ENCODE measurements at places on chromosomes 12 and 14. TPM values are rescaled to one million over a fixed set of nuclear protein-coding genes. Genes with fewer than 3 reads are reported as not detected.
A peak's percentile ranks its signal among the peaks of the same experiment; 100 is the strongest.

P2RX7 gene
- total RNA-seq = 1.6 TPM

CNTN1 gene
- total RNA-seq = 33.0 TPM

FICD gene
- total RNA-seq = 2.5 TPM

CD69 gene
- total RNA-seq = 0.93 TPM

BIN2 gene
- 1.8 TPM for total RNA-seq

GSC gene
- total RNA-seq = 2.9 TPM

PLEKHD1 gene
- total RNA-seq = 0.53 TPM

- DNase-seq = no peak
- H3K27ac ChIP-seq = no peak overlapping the region
- H3K36me3 ChIP-seq = no peaks in the 10 kb centered on the region
- H3K27me3 ChIP-seq = no peaks in the 10 kb centered on the region
Measured at GRCh38 chr12:101931498-101932326, 54.3 kb downstream of the DRAM1 start.

GRCh38 chr12:120642826-120643225 lies 2.4 kb downstream of the CABP1 start:
- H3K27ac ChIP-seq = no peak overlapping the region
- H3K4me1 ChIP-seq = peaks cover 11% of the 10 kb centered on the region
- no peak for DNase-seq
- H3K36me3 ChIP-seq = no peaks in the 10 kb centered on the region
- no peak overlapping the region for H3K4me3 ChIP-seq
- H3K27me3 ChIP-seq = peaks cover 68% of the 10 kb centered on the region

DNA sequence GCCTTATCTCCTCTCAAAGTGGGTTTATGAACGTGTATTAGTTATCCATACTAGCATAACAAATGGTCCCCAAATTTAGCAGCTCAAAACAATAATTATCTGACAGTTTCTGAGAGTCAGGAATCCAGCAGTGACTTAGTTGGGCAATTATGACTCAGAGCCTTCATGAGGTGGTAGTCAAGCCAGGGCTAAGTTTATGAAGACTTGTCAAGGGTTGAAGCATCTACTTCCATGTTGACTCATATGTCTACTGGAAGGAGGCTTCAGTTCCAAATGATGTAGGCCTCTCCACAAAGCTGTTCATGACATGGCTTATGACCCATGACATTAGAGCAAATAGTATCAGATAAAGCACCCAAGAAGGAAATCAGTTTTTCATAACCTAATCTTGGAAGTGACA lies 73.2 kb downstream of the IPO8 start:
- no peaks in the 10 kb centered on the region for H3K4me1 ChIP-seq
- H3K27ac ChIP-seq = no peak overlapping the region
- H3K36me3 ChIP-seq = no peaks in the 10 kb centered on the region

DNA sequence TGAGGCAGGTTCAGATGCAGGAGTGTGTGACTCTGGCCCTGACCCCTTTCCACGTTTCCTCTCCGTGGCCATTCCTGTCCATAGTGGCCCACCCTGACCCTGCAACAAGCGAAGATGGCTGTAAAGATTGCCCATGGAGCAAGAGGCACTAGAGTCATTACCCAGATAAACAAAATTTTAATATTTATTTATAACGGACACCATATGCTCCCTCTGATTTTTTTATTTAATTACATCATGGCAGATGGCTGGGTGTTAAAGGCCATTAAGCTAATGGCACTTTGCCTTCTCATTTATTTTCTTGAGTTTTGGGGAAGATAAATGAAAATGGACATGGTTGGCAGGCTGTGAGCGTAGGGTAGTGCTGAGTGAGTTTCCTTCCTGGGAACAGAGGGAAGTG lies 58.7 kb downstream of the WSCD2 start:
- DNase-seq = no peak
- H3K27me3 ChIP-seq = no peaks in the 10 kb centered on the region
- no peaks in the 10 kb centered on the region for H3K4me1 ChIP-seq
- H3K27ac ChIP-seq = no peak overlapping the region
- H3K4me3 ChIP-seq = no peak overlapping the region

DNA sequence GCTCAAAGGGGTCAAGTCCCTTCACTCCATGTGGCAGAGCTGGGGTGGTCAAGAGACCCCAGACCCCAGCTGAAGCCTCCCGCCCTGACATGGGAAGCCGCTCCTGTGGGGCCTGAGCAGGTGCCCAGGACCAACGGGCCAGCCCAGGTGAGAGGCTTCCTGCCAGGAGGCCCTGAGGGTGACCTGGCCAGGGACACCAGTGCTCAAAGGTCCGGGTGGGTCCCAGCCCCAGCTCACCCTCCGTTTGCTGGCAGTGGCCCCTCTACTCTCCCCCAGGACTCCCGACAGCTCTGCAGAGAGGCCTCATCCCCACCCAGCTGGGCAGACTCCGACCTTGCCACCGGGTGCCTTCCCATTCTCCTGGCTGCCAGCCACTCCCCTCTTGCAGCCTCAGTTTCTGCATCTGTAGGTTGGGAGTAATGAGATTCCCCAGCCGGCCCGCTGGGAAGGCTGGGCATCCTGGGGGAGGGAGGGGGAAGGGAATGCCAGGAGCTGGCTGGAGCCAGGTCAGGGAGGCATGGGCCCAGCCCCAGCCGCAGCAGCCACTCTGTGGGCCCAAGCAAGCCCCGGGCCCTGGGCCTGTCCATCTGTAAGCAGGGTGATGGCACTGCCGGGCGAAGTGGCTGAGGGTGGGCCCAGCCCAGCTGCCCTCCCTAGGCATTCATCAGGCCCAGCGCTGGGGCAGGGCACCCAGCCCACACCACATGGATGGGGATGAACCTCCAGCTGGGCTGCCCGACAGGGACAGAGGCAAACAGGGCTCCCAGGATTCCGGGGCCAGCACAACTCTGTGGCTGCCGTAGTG lies 10.3 kb upstream of the INF2 start:
- H3K36me3 ChIP-seq = no peaks in the 10 kb centered on the region
- H3K4me1 ChIP-seq = peaks cover 70% of the 10 kb centered on the region
- no peak overlapping the region for H3K27ac ChIP-seq
- no peak overlapping the region for H3K4me3 ChIP-seq
- peaks cover 10% of the 10 kb centered on the region for H3K27me3 ChIP-seq
- DNase-seq = peak; percentile 18

DNA sequence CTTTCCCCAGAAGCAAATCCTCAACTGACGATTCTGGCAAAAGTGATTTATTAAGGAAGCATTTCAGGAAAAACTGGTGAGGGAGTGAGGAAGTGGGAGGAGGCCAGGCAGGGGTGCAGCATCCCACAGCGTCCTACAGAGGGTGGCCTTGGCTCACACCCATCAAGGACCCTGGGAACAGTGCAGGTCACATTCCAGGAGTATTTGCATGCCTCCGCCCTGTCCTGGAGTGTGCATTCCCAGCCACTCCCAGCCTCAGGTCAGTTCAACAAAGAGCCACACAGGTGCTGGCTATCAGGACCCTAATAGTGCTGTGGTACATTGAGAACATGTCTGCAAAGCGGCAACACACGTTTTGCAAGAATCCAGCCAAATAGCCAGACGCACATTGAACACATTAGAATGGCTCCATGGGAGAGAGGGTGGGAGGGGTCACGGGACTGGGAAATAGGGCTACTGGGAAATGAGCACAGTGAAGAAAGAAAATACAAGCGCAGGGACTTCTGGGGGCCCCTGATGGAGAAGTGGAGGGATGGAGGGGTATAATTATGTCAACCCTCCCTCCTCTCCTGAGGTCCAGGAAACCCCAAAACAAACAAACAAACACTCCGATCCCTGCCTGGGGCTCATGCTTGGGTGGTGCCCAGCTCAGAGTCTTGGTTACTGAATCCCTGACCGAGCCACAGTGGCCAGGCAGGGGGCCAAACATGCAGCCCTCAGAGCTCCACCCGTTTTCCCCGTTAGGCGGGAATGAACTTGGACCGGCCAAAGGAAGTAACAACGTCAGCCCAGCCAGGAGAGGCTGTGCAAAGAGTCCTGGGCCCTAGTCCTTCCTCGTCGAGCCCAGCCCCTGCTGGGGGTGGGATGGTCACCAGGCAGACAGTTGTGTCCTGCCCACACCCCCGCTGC lies 36.5 kb downstream of the CMKLR1 start:
- peaks cover 61% of the 10 kb centered on the region for H3K4me1 ChIP-seq
- H3K27me3 ChIP-seq = peaks cover 3% of the 10 kb centered on the region
- H3K4me3 ChIP-seq = no peak overlapping the region
- peak; percentile 94 for DNase-seq
- peak overlapping the region; percentile 86 for H3K27ac ChIP-seq
- H3K36me3 ChIP-seq = no peaks in the 10 kb centered on the region

DNA sequence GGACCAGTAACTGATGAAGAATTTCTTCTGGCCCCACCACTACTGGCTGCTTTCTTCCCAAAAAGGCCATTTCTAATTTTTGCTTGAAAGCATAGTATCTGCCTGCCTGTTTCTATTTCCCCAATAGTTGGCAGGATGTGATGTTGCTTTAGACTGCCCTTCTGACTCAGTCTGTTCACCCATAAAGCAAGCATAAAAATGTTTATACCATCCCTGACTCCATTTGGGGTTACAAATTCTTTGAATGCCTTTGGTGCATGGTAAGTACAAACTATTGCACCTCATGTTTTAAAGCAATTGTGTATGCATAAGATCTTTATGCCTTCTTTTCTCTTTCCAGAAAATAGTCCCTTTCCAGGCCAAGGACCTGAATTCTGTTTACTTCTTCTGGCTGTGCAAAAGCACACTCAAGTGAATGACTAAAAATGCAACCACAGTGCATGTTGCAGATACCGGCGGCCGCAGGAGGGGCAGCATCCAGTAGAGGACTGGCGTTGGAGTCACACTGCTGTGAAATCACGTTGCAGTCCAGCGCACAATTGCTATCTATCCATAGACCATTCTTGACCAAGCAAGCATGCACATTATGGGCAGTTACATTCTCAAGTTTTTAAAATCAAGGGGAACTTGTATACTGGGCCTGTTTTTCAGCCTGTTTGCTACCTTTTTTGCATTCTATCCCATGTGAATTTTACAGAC lies 82.4 kb downstream of the SLC5A8 start:
- H3K4me3 ChIP-seq = no peak overlapping the region
- H3K27ac ChIP-seq = no peak overlapping the region
- H3K27me3 ChIP-seq = no peaks in the 10 kb centered on the region
- H3K36me3 ChIP-seq = no peaks in the 10 kb centered on the region
- no peak for DNase-seq
- no peaks in the 10 kb centered on the region for H3K4me1 ChIP-seq

- H3K27me3 ChIP-seq = no peaks in the 10 kb centered on the region
- peaks cover 7% of the 10 kb centered on the region for H3K4me1 ChIP-seq
- no peak overlapping the region for H3K27ac ChIP-seq
Measured at GRCh38 chr12:57821474-57822214, 3.1 kb upstream of the AVIL start.

DNA sequence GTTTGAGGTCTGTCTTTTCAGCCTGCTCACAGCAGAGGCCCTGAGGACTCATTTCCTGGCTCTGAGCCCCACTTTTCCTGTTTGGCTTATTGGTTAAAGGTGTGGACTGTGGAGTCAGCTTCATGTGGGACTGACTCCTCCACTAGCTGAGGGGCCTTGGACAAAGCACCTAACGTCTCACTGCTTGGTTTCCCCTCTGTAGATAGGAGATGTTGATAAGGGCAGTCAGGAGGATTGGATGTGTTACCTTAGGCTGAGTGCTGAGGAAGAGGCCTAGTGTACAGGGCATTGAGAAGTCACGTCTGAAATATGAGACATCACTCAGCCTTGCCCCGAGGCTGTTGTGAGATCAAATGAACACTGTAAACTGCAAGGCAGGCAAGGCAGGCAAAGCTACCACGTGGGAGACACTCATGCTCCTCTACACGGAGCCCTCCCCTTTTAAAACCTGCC lies 27.1 kb upstream of the TCL1A start:
- H3K4me1 ChIP-seq = peaks cover 2% of the 10 kb centered on the region
- peak; percentile 20 for DNase-seq
- no peak overlapping the region for H3K27ac ChIP-seq
- H3K4me3 ChIP-seq = no peak overlapping the region
- no peaks in the 10 kb centered on the region for H3K36me3 ChIP-seq

- peaks cover 83% of the 10 kb centered on the region for H3K4me1 ChIP-seq
- no peaks in the 10 kb centered on the region for H3K36me3 ChIP-seq
- H3K27ac ChIP-seq = peak overlapping the region; percentile 83
Measured at GRCh38 chr14:54672181-54672580, 105.3 kb downstream of the SAMD4A start.

DNA sequence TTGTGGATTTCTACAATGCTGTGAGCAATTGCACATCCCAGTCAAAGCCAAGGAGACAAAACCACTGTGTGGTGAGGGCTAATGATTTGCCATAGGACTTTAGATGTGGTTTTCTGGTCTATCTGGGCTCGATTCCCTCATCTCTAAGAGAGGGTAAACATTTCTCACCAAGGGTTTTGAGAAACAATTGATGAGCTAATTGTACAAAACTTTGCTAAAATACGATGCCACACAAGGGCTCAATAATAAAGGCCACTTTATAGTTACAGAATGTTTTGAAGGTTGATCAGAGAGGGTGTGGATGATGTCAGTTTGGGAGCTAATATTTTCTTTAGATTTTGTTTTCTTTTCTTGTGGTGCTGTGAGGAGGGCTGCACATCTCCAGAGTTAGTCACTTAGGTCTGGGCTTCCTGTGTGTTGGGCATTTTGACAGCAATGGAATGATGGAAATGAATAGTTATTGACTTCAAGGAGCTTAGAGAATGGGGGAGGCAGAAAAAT lies 60.8 kb upstream of the SLC38A4 start:
- no peaks in the 10 kb centered on the region for H3K36me3 ChIP-seq
- no peak overlapping the region for H3K27ac ChIP-seq
- H3K4me1 ChIP-seq = no peaks in the 10 kb centered on the region
- H3K27me3 ChIP-seq = no peaks in the 10 kb centered on the region
- H3K4me3 ChIP-seq = no peak overlapping the region

DNA sequence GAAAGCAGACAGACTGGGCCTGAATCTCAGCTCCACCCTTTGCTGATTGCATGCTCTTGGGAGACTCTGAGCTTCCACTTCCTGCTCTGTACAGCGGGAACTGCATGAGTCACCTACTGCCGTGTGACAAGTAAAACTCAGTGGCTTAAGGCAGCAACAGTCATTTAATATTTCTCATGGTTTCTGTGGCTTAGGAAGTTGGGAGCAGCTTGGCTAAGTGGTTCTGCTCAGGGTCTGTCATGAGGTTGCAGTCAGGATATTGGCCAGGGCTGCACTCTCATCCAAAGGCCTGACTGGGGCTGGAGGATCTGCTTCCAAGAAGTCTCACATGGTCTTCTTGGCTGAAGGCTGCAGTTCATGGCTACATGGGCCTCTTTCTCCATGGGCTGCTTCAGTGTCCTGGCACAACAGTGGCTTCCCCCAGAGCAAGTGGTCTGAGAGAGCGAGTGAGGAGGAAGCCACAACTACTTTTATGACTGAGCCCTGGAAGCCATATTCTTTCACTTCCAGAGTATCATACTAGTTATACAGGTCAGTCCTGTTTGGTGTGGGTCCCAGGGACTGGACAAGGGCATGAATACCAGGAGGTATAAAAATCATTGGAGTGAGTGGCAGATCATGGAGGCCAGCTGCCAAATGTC lies 49.7 kb downstream of the FAM222A start:
- no peak for DNase-seq
- H3K27ac ChIP-seq = no peak overlapping the region
- no peak overlapping the region for H3K4me3 ChIP-seq
- H3K27me3 ChIP-seq = no peaks in the 10 kb centered on the region
- H3K4me1 ChIP-seq = peaks cover 20% of the 10 kb centered on the region
- H3K36me3 ChIP-seq = no peaks in the 10 kb centered on the region
